ENCODE measurements at places on chromosomes 2 and 18.

- DNase-seq: no peak
Measured at GRCh38 chr2:128008074-128008672, 19.7 kb downstream of the SAP130 start.

GRCh38 chr2:225937625-225938187 lies 538.2 kb downstream of the NYAP2 start:
- DNase-seq: no peak

DNA sequence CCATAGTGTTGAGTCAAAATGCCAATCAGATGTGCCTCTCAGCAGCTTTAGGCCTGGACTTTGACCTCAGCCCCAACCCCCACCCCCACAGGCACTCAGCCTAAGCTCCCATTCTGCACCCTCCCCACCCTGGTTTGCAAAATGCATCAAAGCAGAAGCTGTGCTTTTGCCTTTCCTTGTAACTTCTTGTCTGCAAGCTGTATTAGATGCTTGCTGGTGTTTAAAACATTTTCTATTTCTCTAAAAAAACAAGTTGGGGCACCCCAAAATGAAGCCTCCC lies 26.6 kb upstream of the STEAP3 start:
- DNase-seq: no peak

GRCh38 chr2:147045113-147045512 lies 799.7 kb upstream of the ACVR2A start:
- DNase-seq: peak; percentile 0

- no peak for DNase-seq
Measured at GRCh38 chr18:44916429-44917207, 235.9 kb downstream of the SETBP1 start.

DNA sequence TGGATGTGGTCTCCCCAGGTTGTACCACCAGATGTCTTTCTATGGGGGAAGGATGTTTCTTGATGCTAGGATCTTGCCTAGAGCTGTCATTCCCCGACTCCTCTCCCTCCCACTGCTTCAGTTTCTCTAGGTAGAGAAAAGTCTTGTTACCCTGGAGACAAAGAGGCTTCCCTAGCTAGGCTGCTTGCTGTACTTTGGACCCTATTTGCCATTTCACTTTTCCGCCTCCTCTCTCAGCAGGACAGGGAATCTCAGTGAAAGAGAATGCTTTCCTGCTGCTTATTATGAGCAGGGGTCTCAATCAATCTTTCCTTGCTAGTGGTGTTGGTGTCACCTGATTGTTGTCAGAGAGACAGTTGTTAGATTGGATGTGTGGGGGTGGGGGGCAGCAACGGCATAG lies 818.8 kb upstream of the GYPC start:
- DNase-seq: no peak

All from stimulated activated CD8-positive, alpha-beta memory T cell treated with anti-CD3 and anti-CD28 coated beads, Interleukin-15, amount 100 ng/mL, for 1 hour (primary cell).